ENCODE measurements at places on chromosomes 7 and 10.

GRCh38 chr7:27963056-27963455 lies 217.5 kb downstream of the JAZF1 start:
- no peak for DNase-seq

- no peak for DNase-seq
Observed at GRCh38 chr10:81575036-81575435, 300.0 kb upstream of the NRG3 start.

DNA sequence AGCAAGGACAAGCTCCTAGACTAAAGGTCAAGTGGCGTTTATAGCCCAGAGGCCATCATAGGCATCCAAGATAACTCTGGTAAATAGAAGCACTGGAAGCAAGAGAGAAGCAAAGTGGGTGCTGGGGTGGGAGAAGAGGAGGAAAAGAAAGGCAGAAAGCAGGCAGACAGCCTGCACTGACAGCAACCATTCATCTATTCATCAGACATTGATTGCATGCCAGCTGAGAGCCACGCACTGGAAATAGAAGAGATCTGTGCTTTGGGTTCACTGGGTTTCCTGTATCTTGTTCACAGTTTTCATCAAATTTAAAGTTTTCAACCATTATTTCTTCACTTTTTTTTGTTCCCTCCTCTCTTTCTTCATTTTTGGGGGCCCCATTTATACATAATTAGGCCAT lies 4.7 kb upstream of the SLIT1 start:
- no peak for DNase-seq

GRCh38 chr10:101380353-101381017 lies 26.5 kb downstream of the BTRC start:
- DNase-seq = no peak

DNA sequence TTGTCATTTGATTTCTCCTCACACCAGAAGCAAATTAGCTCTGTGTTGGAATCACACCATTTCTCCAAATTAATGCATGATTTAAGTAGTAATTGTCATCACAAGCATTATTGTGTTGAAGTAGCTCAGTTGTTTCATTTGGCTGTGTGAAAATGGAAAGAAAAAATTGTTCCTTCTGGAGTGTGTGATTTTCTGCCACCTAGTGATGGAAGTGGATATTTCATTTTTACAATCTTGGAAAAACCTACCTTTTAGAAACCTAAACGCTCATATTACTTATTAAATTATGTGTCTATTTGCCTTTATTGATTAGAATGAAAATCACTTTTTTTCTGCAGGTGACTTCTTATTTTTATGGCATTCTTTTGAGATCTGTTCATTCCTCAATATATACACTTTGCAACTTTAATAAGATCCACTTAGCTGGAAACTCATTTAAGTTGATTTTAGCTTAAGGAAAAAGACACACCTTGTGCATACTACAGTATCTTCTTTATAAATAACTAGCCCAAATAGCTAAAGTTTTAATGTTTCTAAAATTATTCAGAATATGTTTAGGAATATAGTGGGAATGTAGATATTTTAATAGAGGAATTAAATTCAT lies 50.0 kb downstream of the SRI start:
- no peak for DNase-seq

- DNase-seq = no peak
Observed at GRCh38 chr7:111987115-111987826, 218.9 kb downstream of the DOCK4 start.

DNA sequence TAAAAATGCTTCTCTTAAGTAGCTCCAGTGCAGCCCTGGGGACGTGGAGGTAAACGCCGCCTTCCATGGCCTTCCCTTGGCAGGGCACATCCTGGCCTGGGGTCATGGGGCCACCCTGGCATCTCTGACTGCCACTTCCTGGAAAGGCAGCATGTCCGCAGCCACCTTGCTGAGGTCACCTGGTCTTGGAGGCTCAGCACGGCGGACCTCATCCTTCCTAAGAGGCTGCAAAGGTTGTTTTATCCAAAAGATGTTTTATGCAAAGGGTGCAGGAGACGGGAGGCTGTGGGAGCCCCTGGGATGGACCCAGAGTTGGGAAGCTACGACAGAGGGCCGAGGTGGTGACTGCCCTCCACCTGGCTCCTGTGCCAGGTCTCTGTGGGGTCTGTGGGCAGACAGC lies 106.0 kb downstream of the TCERG1L start:
- no peak for DNase-seq

DNA sequence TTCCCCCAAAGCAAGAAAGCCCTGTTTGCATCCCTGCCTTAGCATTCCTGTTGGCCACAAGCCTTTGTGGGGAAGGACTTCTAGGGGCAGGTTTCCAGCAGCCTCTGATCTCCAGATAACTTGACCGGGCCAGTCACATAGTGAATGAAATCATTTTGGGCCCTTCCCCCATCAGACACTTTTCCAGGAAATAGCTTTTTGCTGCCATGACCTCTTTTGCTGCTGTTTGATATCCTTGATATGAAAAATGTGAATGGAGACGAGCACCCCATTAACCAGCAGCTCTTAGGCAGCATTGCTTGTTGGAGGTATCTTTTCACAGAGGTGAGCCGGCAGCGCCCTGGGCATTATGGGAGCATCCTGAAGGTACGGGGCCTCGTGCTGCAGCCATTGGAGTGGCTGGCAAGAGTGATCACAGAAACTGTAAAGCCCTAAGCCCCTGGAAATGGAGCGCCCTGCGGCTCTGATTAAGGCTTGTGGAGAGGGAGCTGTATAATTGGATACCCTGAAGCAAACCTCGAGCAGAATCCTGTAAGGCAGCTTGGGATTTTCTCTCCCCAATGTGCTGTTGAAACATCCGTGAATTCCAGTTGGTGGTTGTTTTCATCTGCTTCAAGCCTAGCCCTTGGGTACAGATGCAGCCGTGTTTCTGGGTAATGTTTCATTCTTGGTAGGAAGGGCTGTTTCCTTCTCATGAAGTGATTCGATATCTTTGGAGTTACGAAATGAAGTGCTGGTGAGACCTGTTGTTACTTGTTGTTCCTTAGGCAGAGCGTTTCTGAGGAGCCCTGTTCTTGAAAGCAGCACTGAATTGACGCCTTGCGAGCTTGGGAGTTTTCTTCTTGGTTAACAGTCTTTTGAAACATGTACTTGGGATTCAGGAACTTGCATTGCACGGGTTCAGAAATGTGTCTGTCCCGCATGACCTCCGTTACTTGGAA lies 179.0 kb downstream of the PTEN start:
- DNase-seq = no peak

GRCh38 chr7:141339603-141340002 lies 211.6 kb upstream of the AGK start:
- no peak for DNase-seq

DNA sequence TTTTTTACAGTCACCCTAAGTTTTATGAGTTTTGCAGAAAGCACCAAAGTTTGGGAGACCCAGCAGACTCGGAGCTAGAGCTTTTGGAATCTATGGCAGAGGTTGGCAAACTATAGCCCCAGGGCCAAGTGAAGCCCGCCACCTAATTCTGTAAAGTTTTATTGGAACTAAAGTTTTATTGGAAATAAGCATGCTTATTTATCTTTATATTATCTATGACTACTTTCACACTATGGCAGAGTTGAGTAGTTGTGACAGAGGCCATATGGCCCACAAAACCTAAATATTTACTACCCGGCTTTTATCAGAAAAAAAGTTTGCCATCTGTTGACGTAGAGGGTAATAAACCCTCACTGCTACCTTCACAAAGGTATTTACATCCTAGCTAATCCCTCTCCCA lies 267.6 kb downstream of the GPAM start:
- DNase-seq = no peak

- DNase-seq = no peak
Observed at GRCh38 chr10:84194424-84195043, at the start of gene CDHR1. Gene CDHR1 (plus strand): TSS chr10:84194537. CDS start chr10:84194761, 224 bp downstream.

DNA sequence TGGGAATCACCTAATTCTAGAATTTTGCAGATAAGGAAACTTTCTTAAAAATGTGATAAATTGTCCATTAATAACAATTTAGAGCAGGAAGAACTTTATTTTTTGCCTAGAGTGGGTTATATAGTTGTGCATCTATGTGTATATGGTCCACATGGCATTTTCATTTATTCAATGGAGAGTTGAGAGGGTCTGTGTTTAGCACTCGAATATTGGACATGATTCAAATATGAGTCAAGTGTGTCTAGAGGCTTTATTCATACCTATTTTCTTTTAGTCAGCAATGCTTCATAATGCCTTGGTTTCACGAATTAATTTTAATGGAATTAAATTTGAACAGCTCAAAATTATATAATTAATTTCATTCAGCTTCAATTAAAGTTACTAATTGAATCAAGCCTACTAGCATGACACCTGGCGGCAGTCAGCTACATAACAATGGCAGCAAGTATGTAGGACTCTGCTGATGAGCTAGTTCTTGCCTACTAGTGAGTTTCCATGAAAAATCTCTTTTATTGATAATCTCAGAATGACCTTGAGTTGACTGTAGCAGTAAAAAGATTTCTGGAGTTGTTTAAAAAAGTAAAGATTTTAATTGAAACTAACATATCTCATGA lies 17.7 kb downstream of the MDFIC start:
- DNase-seq = no peak

DNA sequence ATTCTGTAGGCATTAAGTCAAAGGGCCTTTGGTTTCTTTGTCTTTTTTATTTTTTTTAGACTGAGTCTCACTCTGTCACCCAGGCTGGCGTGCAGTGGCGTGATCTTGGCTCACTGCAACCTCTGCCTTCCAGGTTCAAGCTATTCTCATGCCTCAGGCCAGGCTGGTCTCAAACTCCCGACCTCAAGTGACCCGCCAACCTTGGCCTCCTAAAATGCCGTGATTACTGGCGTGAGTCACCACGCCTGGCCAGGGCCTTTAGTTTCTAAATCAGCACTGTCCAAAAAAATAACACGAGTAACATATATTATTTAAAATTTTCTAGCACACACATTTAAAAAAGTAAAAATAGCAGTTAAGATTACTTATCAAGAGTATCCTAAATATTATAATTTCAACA lies 11.1 kb upstream of the ACSL5 start:
- no peak for DNase-seq

GRCh38 chr10:132899751-132900065 lies 42.7 kb downstream of the CFAP46 start:
- DNase-seq = no peak

- no peak for DNase-seq
Observed at GRCh38 chr7:47973739-47974138, 5.7 kb downstream of the HUS1 start.

Data from stimulated activated CD4-positive, alpha-beta T cell treated with anti-CD3 and anti-CD28 coated beads, Interleukin-1b, Interleukin-23, amount 100 ng/mL, for 4 hours (primary cell).